ENCODE measurements at places on chromosomes 5 and 9.

- DNase-seq: no peak
Observed at GRCh38 chr9:73911804-73912203, 585.3 kb upstream of the RORB start.

- DNase-seq: peak; percentile 71
Observed at GRCh38 chr9:129624947-129625346, 1.0 kb upstream of the NTMT1 start.

- DNase-seq: no peak
Observed at GRCh38 chr9:74496406-74496805, 729 bp upstream of the RORB start.

DNA sequence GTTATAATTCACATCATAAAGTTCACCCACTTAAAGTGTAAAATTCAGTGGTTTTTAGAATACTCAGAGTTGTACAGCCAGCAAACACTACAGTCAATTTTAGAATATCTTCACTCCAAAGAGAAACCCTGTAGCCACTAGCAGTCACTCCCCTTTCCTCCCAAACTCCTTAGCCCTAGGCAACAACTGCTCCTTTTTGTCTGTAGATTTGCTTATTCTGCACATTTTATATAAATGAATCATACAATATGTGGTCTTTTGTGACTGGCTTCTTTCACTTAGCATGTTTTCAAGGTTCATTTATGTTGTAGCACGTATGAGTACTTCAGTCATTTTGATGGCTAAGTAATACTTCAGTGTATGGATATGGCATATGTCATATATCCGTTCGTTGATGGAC, 38.7 kb downstream of the TGFBR1 start:
- no peak for DNase-seq

DNA sequence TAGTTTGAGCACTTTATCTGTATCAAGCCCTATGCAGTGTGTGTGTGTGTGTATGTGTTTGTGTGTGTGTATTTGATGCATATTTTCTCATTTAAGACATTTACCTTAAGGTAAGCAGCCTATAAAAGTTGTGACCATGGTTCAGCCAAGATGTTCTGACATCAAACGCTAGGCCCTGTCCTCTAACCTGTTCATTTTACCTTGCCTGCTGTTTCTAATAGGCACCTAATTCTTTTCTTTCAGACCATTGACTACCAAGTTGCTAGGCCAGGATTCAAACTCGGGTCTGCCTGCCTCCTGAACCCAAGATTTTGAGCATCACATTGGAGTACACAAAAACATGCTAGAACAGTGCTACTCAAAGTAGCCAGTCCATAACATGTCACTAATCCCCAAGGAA, 274.5 kb downstream of the PLK2 start:
- DNase-seq: no peak

DNA sequence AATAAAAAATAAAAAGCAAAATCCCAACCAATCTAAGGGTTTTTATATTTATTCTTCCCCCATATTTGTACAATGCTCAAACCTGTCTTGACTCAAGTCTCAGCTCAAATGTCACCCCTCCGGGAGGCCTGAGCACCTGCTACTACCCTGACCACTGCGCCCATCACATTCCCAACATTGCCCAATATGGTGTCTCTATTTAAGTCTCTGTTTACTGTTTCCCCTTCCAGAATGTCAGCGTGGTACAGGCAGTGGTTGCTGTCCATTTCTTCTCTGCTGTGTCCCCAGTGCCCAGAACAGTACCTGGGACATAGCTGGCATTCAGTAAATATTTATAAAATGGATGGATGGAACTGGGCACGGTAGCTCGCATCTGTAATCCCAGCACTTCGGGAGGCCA, 47.3 kb upstream of the PRRC2B start:
- DNase-seq: no peak

DNA sequence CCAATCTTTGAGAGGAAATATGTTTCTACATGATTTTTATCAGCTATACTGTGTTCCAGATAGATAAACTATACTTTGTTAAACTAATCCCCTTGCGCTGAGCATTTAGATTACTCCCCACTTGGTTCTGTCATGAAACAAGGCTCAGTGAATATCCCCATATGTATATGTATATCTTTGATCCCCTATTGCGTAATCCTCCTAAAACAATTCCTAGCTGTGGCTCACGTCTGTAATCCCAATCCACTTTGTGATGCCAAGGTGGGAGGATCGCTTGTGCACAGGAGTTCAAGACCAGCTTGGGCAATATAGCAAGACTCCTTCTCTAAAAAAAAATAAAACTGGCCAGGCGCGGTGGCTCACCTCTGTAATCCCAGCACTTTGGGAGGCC, 2.7 kb downstream of the PHYHD1 start:
- no peak for DNase-seq

DNA sequence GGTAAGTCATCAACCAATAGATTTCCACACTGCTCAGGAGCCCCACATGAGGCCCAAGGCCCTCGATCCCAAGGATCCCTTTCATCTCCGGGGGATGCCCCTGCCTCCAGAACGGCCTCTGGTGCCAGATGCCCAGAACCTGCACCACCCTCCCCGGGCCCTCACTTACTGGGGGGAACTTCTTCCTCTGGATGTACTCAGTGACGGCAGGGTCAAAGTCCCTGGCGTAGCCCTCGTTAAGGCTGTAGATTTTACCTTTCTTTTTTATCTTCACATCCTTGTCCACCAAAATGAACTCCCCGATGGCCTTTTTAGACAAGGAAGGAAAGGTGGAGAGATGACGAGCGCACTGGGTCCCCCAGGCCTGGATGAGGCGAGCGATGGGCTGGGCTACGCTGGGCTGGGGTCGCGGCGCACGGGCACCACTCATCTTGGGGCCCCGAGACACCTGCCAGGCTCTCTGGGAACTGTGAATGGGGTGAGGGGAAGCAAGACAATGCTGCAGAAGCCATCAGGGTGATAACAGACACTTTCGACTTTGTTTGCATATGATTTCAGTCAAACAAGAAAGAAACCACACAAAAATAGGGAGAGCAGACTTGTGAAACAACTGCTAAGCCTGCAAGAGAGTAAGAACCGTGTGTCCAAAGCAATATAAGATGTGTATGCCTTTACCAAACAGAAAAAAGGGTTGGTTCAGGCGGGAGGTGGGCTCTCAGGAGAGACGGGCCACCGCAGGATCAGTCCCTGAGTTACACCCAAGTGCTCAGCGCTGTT, 13.2 kb upstream of the FBP2 start:
- no peak for DNase-seq

DNA sequence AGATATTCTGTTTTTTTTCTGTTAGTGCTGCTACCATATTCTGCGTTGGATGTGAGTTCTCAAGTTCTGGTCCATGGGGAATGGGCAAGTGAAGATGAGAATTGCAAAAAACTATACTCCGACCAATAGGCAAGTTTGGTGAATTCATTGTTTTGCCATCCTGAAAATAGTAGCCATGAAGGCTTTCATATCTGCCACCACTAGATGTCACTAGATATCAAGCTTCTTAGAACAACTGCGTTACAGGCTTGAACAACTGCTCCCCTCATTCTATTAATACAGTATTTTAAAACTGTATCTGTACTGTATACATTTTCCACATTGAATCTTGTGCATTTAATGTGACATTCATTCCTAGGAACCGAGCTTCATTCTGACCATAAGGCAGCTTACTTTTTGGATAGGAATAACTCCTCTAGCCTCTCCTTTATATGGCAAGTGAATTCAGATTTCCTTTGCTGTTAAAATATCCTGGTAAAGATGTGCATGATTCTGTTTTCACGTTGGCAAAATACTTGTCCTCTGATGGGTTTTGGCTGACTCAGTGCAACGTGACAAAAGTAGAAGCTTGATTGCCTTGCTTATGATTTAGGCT, 163.6 kb downstream of the SREK1 start:
- DNase-seq: peak; percentile 68

GRCh38 chr5:157214861-157215513, 34.3 kb downstream of the ITK start:
- DNase-seq: peak; percentile 79

DNA sequence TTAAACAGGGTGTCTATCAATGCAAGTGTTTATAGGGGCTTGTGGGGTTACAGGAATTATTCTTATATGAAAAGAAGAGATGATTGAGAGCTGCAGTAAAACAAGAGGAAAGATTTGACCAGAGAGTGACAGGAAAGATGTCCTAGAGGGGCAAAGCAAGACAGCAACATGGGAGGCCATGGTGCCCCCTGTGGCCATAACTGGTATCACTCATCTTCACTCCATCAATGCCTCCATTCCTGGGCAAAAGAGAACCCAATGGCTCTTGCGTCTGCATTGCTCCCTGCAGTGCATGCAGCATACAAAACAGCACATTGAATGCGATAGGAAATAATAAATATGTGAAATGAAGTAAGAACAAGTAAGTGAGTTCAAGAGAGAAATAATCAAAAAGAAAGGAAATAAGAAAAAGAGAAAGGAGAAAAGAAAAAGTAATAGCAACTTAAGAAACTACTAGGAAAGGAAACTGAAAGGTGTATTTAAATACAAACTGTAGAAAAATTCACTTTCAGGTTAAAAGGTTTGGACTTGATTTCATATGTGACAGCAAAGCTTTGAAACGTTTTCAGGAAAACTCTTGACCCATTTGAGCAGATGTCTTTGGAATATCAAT, 206.6 kb downstream of the SEMA5A start:
- DNase-seq: no peak

DNA sequence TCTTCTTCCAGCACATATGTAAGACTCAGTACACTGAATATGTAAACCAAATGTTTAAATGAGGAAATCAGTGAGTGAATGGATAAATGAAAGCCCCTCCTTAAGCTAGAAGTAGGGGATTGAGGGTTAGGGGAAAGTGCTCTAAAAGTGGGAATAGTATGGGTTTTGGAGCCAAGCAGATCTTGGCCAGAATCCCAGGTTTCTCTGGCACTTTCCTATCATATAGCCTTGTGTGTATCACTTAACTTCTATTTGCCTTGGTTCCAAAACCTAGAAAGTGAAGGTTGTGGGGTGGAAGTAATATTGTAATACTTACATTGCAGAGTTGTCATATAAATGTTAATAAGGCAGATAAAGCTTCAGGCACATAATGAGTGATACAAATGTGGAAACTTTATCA, 45.0 kb upstream of the SV2C start:
- DNase-seq: no peak

- no peak for DNase-seq
Observed at GRCh38 chr9:9142001-9142400, 1342.4 kb upstream of the DMAC1 start.

- peak; percentile 90 for DNase-seq
Observed at GRCh38 chr5:14706615-14707021, 42.1 kb downstream of the OTULIN start.

GRCh38 chr5:93359296-93359959, 221.6 kb downstream of the NR2F1-AS1 start:
- no peak for DNase-seq

GRCh38 chr9:87158765-87159164, 211.5 kb upstream of the GAS1 start:
- DNase-seq: no peak

GRCh38 chr5:169904059-169904458, 76.2 kb downstream of the INSYN2B start:
- DNase-seq: no peak
